ENCODE measurements at places on chromosomes 2 and 18.

DNA sequence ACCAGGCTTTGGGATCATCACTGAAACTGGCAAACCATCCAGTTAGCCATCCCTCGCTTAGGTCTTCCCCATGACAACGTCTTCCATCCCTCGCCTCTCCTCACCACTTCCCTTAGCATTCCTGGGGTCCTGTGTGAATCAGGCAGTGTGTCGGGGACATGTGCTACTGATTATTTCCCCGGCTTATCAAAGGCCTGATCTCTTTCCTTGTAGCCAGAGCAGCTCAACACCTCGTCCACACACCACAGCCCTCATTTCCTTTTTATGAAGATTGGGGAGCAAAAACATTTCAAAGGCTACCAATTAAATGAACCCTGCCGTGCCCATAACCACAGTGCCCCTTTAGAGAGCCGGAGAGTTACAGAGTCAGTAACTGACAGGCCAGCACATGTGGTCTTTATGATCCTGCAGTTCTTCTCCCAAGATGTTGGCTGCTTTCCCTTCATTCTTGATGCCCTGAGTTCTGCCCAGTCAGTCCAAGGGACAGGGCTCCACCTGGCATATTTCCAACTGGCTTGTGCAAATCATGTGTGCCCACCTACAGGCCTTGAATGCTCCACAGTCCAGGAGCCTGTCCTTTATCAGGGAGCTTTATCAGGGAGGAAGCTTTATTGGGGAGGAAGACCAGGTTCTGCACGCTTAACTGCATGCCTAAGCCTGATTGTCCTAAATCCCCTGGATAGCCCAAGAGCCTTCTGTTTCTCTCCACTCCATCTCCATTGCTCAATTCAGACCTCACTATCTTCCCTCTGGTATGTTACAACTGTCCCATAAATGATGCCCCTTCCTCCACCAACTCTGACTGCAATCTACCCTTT is 343.1 kb downstream of the CYRIA start:
- DNase-seq: no peak

DNA sequence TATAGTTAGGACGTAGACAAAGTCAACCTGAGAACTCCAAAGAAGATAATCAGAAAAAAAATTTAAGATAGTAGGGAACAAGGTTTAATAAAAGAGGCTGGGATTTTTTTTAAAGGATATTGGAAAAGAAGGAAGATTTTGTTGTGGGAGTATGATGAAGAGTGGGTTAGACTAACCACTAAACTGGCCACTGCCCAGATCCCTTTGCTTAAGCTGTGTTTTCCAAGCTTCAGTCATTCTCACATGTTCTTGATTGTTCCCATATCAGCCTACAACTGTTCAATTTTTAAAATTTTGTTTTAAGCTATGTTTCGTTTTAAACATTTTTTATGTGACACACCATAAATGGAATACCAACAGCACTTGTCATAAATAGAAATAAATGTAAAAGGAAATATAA is 284.5 kb upstream of the MMADHC start:
- no peak for DNase-seq

GRCh38 chr2:181070119-181070835 is 89.9 kb downstream of the UBE2E3 start:
- no peak for DNase-seq

- no peak for DNase-seq
These were observed 299.5 kb upstream of the SOX11 start for GRCh38 chr2:5392658-5393057.

- DNase-seq: no peak
These were observed 47.5 kb downstream of the TRIB2 start for GRCh38 chr2:12764075-12764730.

DNA sequence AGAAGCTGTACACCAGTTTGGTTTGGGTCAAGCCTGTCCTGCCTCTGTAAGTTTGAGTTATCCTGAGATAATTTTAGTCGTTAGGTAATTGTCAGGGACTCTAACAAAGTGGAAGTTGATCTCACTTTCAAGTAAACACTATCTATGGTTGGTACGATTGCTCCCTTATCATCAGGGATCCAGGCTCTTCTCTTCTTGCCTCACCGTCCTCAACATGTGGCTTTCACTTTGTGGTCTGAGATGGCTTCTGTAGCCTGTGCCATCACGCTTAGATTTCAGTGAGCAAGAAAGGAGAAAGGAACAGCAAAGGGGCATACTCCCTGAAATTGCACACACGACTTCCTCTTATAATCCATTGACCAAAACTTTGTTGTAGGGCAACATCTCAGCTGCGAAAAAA is 115.6 kb downstream of the CTAGE1 start:
- DNase-seq: no peak

GRCh38 chr2:120192280-120192679 is 30.9 kb downstream of the TMEM185B start:
- no peak for DNase-seq

DNA sequence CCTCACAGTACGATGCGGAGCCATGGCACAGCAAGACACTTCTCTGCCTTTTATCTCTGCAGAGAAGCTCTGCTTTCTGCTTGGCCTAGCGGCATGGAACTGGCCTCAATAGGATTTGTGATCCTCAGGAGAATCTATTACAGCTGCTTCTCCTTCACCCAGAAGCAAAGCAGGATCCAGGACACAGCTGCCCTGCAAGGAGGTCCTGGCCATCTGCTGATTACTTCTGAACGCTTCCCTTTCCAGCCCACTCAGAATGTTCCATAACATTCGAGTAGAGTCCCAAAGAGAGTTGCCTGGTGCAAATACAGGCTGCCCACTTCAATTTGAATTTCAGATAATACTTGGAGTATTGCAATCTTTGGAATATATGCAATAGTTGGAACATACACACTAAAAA is 29.2 kb upstream of the KCNS3 start:
- peak; percentile 73 for DNase-seq

- DNase-seq: peak; percentile 42
These were observed 222.5 kb upstream of the COPS8 start for GRCh38 chr2:236862961-236863728.

GRCh38 chr18:70190529-70190928 is 15.0 kb downstream of the RTTN start:
- DNase-seq: no peak

- DNase-seq: no peak
These were observed 140.3 kb downstream of the KLHL29 start for GRCh38 chr2:23525137-23525765.

DNA sequence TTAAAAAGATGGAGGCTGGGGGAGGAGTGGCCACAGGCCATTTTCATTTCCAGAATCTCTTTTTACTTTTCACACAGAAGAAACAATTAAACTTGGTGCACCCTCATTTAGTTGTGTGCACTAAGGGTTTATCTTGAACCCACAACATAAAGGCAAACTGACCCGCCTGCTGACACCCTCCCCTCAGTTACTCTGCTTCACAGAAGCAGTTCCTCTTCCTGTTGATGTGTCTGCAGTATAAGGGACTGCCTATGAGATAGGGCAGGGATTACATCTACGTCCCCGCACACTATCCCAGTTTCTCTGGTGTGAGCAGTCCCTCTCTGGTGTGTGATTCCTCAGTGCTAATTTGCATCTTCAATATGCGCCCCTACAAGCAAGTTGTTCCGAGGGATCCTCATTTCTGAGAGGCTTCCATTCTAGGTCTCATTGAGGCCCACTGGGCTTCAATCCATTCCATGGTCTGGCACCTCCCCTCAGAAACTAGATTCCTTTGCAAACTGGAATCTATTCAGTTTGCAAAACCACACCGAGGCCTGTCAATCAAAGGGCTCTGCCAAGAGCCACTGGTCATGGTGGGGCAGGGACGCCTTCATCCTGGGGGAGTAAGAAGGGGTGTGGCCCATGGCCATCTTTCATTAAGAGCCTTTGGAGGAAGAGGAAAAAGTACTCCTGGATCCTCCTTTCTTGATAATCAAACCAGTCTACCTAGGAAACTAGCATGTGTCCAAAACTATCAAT is 12.3 kb downstream of the CREG2 start:
- DNase-seq: no peak

DNA sequence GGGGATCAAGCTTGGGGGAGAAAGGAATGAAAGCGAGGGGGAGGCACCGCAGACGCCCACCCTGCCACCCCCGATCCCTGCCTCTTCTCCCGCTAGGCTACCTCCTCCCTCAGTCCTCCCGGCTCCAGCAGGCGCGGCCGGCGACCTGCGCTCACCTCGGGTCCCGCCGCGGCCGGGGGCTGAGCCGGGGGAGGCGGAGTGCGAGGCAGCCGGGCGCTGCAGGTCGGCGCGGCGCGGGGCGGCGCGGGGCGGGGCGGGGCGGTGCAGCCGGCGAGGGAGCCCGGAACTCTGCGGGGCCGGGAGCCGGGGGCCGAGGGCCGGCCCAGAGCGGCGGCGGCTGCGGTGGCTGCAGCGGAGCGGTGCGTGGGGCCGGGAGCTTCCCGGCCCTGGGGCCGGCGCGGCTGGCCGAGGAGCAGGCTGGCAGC is 477 bp downstream of the ACVR1 start:
- peak; percentile 77 for DNase-seq

GRCh38 chr18:48956356-48956755 is 5.6 kb upstream of the SMAD7 start:
- no peak for DNase-seq

DNA sequence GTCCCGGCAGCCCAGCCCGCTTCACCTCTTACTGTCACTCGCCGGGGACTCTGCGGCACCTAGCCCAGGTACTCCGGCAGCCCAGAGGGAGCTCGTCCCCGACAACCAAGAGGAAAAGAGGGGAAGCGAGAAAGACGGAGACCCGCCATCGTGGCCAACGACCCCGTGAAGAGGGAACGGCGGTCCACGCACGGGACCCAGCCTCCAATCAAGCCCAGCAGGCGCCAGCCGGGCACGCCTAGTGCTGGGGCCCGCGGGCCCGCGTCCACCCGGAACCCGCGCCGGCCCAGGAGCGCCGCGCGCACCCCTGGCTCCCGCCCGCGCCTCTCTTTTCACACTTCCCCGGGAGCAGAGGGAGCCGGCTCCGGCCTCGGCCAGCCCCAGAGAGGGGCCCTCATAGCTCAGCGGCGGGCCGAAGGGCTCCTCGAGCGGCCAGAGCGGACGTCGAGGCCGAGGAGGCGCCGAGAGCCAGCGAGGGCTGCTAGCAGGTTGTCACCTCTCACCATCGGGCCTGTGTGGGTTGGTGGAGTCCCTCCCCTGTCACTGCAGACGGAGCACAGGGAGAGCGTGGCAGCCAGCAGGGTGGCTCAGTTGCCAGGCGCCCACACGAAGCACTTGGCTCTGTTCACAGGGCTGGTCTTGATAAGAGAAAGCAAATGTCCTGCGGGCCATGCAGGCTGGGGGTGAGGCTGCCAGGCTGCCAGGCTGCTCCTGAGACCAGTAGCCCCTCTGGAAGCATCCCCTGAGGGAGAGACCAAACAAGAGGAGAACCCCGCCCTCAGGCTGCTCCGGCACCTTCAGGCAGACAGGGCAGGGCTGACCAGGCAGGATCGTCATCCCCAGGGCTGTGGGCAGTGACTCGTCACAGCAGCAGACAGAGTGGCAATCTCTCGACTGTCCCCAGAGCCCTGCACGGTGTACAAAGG is 36.9 kb upstream of the KLF11 start:
- no peak for DNase-seq

DNA sequence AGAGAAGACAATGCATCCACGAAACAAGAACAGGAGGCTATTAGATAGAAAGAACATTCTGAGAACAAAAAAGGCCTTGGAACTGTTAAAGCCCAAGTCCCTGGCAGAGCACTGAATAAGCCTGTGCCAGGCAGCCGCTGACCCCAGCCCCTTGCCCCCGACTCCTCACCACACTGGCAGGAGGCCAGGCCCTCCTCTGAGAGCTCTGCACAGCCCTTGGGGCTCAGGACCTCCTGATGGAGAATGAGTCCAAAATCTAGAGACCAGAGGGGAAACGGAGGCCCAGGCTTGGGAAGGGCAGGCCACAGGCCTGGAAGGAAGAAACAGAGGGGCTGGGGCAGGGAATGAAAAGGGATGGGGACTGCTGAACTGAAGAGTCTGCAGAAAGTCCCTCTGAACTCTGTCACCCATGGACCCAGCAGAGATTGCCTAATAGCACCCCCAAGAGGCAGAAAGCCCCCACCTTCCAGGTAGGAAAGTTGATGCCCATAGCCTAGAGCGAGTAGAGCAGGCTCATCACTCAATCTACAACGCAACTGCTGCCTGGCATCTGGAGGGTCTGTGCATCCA is 18.3 kb upstream of the TNS1 start:
- no peak for DNase-seq

GRCh38 chr2:128641421-128642080 is 322.9 kb upstream of the HS6ST1 start:
- DNase-seq: no peak

DNA sequence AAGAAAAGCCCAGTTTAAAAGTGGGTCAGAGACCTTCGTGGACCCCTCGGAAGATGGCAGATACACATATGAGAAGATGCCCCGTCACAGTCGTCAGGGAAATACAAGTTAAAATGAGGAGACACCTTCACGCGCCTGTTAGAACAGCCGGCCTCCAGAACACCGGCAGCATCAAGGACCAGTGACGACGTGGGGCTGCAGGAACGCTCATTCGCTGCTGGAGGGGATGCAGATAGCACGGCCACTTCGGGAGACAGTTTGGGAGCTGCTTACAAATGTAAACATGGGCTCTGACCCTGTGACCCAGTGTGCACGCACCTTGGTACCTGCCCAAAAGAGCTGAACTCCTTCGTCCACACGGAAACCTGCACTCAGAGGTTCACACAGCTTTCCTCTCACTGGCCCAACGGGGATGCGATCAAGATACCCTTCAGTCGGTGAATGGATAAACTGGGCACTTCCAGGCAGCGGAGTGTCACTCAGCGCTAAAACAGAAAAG is 83.7 kb upstream of the CTDP1 start:
- DNase-seq: no peak

All from muscle of leg (tissue), 16 donors.